Myocyte (in vitro differentiated cells): ENCODE measurements at places on chromosomes 13 and 19.
A peak's percentile ranks its signal among the peaks of the same experiment; 100 is the strongest.

DNA sequence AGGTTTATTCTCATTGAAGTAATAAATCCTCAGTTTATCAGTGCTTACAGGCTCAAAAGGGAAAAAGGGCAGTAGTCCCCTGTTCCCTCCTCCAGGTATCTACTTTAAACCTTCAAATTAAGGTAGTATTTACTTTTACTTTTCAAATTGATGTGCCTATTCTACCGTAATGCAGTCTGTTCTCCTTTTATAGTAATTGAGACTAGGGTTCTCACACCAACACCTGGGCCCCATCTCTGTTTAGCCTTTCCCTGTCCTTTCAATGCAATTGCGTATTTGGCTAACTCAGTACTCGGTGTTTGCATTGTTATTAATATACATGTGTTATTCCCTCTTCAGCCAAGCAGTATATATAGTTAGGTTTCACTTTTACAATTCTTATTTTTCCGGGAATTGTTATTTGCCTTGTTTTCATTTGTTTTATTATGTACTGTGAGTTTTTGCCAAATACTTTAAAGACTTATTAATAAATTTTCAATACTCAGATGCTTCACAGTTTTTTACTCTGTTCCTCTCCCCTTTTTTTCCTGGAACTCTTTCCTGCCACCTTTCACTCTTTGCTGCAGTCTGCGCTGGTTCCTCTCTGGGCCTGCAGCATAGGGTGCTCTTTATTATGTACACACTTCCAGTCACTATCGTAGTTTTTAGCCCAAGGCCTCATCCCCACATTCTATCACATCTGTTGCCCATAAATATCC lies 30.3 kb downstream of the USPL1 start:
- no peak for DNase-seq

DNA sequence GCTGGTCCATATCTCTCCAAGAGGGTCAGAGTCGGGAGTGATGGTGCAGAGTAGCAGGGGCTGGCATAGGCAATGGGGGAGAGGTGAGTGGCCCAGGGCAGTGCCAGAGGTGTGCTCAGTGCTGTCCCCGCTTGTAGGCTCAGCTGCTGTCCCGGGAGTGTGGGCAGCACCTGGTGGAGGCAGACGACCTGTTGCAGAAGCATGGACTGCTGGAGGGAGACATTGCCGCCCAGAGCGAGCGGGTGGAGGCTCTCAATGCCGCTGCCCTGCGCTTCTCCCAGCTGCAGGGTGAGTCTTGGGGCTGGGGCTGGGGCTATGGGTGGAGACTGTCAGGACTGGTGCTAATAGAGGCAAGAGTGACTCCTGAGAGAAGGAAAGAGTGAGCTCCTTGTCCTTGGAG lies 39.3 kb downstream of the SPTBN4 start:
- no peak for DNase-seq

GRCh38 chr13:33510350-33510970 lies 224.9 kb upstream of the STARD13 start:
- DNase-seq, result no peak

- no peak for DNase-seq
These were observed 14.1 kb downstream of the ZNF490 start for GRCh38 chr19:12596485-12596884.

- DNase-seq, result peak; percentile 55
These were observed 164.2 kb downstream of the ABCC4 start for GRCh38 chr13:95137096-95137495.

DNA sequence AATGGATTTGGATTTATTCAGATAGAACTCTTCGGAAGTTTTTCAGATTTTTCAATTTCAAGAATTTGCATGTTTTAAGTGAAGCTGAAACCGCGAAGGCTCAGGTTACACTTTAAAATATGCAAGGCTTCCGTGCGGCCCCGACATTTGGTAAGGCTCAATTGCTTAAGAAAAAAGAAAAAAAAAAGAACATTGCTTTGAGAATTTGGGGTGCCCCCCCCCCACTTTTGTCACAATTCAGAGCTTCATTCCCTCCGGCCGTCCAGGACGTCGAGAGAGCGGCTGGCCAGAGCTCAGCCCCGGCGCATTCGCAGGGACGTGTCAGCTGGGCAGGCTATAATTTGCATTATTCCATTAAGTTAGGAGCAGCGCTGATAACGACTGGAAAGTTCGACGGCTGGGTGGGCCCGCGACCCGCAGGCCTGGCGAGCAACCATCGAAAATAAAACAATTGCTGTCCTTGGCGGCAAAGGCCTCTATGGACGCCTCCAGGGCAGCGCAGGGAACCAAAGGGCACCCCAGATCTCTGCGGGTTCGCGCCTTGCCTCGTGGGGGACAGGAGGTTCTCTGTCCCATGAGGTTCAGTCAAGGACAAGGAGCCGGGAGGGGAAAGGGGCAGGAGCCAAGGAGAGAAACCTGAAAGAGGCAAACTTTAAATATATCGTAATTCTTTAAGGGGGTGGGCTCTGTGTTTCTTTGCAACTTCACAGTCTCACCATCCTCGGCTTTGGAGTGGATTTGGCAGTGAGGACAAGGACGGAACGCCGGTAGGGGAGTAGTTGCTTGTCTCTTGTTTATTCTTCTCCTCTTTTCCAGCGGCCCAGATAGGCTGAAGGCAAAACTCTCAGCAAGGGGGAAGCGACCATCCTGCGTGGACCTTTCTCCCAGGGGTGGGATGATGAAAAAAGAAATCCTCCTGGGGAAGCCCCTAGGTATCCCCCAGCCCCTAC lies 7.0 kb downstream of the SOX21 start:
- no peak for DNase-seq

DNA sequence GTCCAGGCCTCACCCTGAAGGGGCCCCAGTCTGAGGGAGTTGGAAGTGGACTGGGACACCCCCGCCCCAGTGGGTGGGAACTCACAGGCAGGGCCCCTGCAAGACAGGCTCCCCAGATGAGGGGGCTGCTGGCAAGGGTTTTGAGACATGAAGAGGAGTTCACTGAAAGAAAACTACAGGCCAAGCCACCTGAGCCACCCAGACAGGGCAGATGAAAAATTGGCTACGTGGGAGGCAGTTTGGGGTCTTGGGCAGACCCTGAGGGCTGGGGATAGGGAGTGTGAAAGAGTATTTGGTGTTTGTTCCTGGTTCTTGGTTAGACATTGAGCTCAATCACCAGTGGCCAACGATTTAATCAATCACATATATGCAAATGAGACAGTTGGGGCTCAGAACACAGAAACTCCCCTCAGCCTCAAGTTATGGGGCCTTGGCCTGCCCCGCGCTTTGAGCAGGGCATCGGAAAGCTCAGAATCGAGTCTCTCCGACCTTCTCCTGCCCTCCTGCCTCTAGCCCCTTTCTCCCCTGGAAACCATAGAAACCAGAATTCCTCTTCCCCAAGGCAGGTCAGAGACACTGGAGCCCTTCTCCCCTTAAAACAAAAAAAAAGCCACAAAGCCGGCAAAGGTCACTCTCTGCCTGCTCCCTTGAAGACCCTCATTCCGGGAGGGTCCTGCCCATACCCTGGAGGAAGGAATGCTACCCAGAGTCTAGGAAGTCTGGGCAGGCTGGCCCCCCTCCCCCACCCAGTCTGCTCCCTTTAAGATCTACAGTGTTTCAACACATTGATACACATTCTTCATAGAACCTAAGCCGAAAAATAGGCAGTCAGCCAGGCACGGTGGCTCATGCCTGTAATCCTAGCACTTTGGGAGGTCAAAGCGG lies 1.3 kb upstream of the ISYNA1 start:
- DNase-seq, result no peak

GRCh38 chr19:33399081-33399744 lies 25.7 kb downstream of the CEBPG start:
- no peak for DNase-seq

- DNase-seq, result no peak
These were observed 3.3 kb upstream of the EPOR start for GRCh38 chr19:11387162-11388034.

DNA sequence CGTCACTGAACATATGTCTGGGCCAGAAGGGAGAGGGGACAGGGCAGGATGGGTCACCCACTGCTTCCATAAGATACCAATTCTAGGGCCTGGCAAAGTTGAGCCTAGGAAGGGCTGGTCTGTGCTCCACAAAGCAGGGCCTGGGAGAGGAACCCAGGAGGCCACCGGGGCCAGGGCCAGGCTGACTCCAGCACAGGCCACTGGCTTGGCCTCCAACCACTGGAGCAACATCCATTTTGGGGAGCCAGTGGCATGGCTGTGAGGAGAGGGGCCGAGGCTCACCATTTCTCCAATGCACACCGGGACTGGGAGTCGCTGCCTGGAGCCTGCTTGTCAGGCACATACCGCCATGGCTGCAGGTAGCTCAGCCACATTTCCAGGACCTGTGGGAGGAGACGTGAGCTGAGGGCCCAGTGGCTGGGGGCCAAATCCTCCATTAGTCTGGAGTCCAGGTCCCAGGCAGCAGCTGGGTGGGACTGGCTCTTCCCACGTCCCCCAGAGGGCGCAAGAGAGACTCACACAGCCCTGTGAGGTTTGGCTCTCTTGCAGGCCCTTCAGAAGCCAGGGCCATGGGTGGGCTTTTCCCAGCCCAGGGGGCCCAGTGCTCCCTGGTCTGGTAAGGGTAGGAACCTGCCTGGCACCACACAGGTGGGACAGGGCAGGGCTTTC lies 27.7 kb downstream of the TUBA3C start:
- no peak for DNase-seq

DNA sequence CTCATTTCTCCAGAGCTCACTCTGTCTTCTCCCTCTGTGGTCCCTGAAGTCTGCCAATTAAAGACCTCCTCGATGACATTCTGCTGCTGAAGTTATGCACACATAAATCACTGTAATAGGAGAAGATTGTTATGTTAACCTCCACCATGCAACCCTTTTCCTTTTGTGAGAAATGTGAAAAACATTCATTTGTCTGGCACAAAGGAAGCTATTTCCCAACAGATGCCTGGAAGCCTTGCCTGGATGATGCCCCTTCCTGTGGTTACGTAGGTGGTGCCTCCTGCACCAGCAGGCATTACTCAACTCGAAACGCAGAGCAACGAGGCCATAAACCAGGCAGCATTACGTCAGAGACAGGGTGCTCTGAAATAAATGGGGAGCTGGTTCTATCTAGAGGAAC lies 327.4 kb upstream of the ZNF507 start:
- DNase-seq, result no peak

GRCh38 chr13:113553511-113554332 lies 30.8 kb upstream of the TFDP1 start:
- DNase-seq, result no peak

GRCh38 chr13:99731747-99732146 lies 230.5 kb downstream of the TM9SF2 start:
- no peak for DNase-seq
